Activated naive CD4-positive, alpha-beta T cell treated with anti-CD3 and anti-CD28 coated beads for 36 hours (primary cell): ENCODE measurements at places on chromosomes 3 and 15. TPM values are rescaled to one million over a fixed set of nuclear protein-coding genes. Genes with fewer than 3 reads are reported as not detected.

FBLN2 gene
- total RNA-seq = not detected

- DNase-seq = no peak
Observed at GRCh38 chr3:183710231-183710630, 12.6 kb downstream of the YEATS2 start.

UROC1 gene
- total RNA-seq = not detected

- DNase-seq = no peak
Observed at GRCh38 chr3:83770664-83771402, 1188.0 kb upstream of the CADM2 start.

- peak; percentile 30 for DNase-seq
Observed at GRCh38 chr3:56131974-56132590, 336.2 kb downstream of the ERC2 start.

LRRN1 gene
- total RNA-seq = 0.49 TPM

GRCh38 chr3:178342111-178342510 lies 194.1 kb upstream of the KCNMB2 start:
- DNase-seq = no peak

EIF4A2 gene
- 469 TPM for total RNA-seq

GRCh38 chr3:6962801-6963200 lies 101.9 kb downstream of the GRM7 start:
- DNase-seq = no peak

CPB1 gene
- not detected for total RNA-seq

DNA sequence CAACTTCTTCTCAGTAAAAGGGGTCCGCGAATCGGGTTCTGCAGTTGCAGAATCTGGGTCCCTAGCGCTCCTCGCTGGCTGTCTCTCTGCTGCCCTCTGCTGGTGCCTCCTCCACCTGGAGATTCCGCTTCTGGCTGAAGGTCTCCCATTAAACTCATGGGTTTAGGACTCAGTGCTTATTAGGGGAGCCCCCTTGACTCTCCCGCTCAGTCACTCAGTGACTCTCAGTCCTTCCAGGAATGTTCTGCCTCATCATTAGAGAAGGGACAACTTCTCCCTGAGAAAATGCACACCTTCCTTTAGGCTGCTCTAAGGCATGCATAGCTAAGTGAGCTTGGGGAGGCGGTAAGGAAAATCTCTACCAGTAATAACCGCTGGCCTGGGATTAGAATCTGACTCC lies 7.1 kb downstream of the CPN2 start:
- DNase-seq = peak; percentile 81

PIF1 gene
- 43.9 TPM for total RNA-seq
